ENCODE measurements at places on chromosomes 2 and 18.

DNA sequence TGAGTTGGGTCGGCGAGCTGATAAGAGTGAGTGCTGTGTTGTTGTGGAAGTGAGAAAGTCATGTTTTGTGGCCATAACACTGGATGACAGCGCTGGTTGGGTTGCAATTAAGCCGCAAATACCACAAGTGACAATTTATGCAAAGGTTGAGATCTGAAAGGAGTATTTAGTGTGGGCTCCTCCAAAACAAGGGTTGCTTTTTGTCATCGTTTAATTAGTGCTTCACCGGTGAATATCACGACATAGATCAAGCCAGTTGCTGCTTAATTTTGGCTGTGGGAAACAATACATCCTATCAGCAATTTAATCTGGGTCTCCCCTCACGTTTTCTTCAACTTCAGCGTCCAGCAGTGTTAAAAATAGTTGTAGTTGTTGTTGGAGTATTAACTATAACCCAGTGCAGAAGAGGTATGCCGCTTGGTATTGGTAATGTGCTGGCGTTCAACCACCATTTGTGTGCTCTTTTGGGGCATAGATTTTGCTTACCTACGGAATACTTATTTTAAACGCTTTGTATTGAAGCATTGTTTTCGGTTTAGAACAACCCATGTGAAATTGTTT is 662 bp downstream of the ACVR2A start:
- no peak for ATAC-seq

GRCh38 chr2:61266632-61267505 is 104.9 kb downstream of the C2orf74 start:
- no peak for ATAC-seq

GRCh38 chr18:30987467-30988241 is 54.9 kb downstream of the DSC3 start:
- no peak for ATAC-seq

- no peak for ATAC-seq
These were observed 616.8 kb upstream of the VRK2 start for GRCh38 chr2:57429831-57430230.

GRCh38 chr2:236782938-236783337 is 213.3 kb downstream of the ACKR3 start:
- no peak for ATAC-seq

DNA sequence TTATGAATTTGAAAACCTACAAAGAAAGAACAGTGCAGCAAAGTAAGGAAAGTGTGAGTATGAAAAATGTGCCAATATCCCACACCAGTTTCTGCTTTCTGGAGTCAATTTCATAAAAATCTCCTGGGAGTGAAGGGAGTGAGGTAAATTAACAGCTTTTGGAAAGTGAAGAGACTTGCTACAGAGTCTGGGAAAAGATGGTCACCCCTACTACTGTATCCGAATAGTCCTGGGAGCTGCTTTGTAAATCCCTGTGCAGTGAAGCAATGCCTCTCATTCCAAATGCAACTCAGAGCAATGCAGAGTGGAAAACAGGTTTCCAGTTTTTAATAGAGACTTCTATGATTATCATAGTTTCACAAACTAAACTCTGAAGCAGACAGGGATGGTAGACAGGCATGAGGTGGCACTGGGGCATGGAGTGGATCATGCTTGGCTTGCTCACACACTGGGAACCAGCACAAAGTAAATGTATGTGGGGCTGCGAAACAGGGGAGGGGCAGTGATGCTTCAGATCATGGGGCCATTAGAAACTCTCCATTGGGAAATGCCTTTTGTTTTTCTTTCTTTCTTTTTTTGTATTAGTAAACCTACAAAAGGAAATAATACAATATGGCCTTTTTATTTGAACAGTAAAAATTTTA is 10.6 kb downstream of the COL5A2 start:
- no peak for ATAC-seq

GRCh38 chr18:78768221-78768620 is 211.4 kb upstream of the SALL3 start:
- no peak for ATAC-seq

DNA sequence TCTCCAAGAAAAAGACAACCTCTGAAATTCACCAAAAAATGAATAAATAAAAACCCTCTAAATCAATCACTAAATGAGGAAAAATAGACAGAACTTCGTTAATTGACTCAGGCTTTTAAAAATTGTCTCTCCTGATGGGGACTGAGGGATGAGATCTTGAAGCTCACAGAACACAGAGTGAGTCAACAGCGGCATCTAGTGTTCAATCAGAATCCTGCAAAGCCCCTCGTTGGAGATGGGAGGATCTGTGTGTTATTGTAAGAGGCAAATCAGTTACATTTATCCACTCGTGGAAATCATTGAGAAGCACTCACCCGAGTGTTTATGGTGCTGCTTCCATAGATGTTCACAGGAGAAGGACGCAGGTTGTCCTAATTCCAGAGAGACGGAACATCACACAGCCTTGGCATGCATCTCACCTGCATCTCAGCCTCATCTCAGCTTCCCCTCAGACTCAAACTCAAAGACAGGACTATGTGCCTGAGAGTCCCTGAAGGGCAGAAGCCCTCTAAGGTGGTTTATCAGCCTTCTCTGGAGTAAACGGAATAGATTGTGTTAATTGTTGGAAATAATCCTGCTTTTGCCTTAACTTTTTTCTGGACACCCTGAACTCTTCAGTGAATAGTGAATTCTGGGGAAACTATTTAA is 82.0 kb downstream of the MREG start:
- peak; percentile 94 for ATAC-seq

DNA sequence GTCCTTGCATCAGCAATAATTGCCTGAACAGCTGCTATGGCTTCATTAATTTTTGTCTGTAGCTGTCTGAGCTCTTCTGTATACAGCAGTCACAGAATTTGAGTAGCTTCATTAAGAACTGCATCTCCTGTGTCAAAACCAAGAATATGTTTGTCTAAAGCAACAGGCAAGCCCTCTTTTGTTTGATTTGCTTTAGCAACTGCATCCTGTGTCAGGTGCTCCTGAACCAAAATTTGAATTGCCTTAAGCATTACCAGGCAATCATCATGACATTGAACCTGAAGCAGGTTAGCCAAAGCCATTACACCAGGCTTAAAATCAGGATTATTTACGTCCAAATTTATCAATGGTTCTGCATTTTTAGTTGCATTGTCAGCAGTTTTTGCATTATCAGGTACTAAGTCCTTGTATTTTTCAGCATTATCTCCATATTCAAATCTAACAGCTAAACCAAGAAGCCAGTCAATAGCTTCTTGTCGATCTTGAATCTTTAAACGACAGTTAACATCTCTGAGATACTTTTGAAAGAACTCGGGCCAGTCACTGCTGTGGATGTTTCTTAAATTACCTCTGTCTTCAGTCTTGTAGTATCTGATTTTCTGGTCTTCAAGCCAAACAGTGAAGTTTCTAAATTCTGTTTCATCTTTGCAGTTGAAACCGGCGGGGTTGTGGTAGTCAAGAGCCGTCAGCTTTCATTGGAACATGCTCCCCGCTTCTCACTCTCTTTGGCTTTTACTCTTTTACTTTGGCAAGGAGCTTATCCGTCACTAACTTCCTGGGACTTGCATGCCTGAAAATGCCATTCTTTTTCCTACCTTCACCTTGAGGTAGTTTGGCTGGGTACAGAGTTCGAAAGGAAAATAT is 42.2 kb downstream of the MERTK start:
- no peak for ATAC-seq

DNA sequence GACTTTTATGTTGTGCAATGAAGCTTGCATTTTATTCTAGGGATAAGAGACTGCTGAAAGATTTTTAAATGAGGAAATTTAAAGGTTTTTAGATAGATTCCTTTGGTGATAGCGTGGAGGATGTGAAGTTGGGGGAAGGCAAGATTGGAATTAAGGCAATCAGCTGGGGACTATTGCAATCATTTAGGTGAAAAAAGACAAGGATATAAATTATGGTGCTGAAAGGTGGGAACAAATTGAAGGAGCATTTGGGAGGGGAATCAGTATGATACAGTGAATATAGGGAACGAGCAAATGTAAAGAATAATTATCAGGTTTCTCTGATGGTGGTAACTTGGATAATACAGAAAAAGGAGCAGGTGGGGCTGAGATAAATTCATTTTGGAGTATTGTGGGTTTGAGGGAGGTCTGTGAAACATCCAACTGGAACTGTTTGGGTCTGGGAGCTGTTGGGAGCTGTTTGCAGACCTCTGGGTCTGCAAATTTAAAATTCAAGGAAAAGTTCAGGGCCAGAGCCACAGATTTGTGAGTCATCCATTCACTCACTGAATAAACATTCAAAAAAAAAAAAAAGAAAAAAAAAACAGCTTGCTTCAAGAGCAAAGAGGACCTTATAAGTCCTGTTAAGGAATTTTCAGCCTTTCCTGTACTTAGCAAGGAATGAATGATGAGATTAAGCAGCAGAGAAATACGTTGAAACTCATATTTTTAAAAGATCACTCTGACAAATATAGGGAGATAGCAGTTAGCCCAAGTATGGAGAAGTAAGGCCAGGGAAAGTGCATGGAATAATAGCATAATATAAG is 257.5 kb upstream of the FN1 start:
- no peak for ATAC-seq

DNA sequence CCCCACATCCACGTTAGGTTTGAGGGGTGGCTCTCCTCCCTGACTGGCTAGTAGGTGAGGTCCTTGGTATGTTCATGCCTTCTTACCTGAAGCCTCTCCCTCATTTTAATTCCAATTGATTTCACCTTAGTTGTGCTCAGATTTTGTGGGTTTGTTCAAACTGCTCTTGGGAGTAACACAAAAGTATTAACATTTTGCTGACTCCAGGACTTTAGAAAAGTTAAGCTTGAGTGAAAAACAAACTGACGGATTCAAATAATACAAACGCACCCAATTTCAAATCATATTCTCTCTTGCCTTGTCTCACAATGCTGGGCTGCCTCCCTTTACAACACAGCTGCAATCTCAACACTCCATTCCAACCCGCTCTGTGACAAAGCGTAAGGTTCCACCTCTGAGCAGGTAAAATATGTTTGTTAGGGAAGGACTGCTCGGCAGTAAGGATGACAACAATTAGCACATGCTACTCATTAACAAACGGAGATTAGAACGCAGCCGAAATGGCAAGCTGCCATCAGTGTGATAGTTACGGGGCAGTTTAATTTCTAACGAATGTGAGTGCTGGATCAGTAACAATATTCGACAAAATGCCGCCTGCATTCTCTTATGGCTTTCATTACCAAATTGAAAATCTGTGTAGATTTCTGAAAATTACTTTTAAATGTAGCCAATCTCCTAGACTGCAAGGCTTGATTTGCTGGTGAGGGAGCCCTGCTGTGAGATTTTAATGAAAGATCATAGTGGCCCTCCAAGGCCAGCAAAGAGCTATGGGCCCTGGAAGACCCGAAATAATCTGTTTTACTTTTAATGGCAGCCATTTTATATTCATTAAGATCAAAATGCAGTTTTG is 730.6 kb upstream of the FANCL start:
- no peak for ATAC-seq

DNA sequence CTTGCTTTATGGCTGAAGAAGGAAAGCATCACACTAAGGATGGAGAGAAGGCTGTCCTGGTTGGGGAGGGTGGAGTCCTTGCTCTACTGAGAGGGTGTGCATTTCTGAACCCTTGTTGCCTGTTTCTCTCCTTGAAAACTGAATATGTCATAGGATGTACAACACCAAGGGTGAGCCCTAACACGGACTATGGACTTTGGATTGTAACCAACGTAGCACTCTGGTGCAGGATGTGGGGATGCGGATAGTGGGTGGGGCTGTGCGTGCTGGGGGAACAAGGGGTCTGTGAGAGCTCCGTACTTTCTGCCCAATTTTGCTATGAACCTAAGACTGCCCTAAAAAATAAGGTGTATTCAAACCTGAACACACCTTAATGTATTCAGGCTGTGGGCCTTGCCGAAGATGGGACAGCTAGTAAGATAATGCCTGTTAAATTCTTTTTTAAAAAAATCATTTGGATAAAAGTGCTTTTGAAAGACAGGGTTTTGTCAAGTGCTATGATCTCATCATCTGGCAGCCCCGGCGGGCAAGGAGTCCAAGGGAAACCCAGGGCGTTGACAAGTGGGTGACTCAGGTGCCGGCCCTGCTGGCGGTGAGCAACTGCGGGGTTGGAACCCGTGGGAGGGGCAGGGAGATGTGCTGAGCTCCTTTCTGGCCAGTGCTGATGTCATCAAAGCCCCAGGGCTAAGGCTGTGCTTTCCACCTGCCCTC is 54.0 kb downstream of the GATA6 start:
- ATAC-seq = peak; percentile 97

DNA sequence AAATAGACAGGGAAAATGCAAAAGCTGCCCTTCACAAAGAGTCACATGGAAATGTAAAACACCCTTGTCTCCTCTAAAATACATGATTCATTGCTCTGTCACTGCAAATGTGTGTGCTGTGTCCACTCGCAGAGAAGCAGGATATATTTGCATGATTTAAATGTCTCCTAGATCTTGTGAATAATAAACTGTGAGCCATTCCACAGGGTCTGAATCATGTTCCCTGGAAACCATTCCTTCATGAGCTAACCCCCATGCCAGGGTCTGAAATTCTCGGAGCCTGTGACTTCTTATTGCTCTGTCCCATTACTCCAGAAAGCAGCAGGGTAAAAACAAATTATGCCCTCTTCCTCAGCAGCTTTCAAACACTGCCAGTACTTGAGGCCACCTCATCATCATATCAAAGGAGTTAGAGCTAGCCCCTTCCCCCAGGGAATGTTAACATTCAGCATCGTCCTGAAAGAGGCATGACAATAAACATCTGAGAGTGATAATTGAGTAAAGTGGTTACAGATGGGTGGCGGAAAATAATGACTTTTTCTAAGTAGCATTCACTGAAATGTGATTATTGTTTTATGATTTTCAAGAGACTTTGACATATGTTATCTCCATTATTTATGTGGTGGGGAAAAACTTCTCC is 11.7 kb upstream of the CNGA3 start:
- peak; percentile 100 for ATAC-seq

DNA sequence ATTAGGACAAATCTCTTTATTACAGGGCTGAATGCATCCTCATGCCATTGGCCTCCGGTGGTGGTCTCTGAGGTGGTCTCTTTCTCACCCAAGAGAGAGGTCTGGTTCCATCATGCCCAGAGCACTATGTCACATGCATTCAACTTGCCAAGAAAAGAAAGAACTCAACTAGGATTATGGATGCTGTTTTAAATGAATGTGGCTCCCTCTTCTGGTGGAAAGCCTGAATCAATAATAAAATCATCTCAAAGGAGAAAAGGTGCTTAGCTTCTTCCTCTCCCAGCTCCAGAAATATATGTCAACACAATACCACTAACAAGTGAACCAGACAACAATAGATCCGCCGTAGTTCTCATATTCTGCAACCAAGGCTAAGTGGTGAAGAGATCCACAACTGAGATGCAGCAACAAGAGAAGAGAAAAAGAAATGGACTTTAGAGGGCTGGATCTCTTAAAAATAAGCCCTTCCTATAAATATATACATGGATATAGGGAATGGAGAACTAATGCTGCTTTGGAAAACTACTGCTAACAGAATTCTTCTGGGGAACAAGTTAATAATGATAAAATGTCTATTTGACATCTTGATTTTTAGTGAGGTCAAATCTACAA is 396.8 kb downstream of the NCKAP5 start:
- ATAC-seq = peak; percentile 62

Measured in motor neuron (in vitro differentiated cells).